T-helper 17 cell (primary cell): ENCODE measurements at places on chromosomes 1 and 21. TPM values are rescaled to one million over a fixed set of nuclear protein-coding genes. Genes with fewer than 3 reads are reported as not detected.

GRCh38 chr1:200161801-200162200, 134.3 kb downstream of the NR5A2 start:
- DNase-seq: no peak

- no peak for DNase-seq
Measured at GRCh38 chr1:185670187-185670627, 64.0 kb upstream of the HMCN1 start.

- DNase-seq: no peak
Measured at GRCh38 chr1:34973326-34973725, 11.8 kb downstream of the TMEM35B start.

DNA sequence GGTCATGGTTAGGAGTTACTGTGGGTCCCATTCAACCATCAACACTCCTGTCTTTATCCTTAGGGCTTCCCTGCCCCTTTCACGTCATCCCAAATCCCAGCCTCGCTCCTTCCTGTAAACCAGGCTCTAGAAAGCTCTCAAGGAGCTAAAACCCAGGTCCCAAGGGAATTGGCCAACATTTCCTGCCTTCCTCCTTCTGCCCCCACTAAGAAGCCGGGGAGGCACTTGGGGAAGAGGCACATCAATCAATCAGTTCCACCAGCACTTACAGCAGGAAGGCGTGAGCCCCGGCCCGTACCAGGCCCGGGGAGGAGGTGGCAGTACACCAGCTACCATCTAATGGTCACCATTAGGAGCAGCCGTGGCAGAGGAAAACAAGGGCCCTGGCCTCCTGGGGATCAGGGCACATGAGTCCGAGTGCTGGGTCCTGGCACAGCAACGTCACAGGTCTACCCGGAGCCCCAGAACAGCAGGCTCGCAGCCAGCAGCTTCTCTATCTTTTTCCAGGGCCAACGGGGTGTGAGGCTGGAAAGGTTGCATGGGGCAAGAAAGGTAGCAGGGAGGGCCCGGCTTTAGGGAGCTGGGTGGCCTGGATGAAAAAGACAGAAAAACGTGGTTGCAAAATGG, 108.6 kb downstream of the CASZ1 start:
- DNase-seq: no peak

DNA sequence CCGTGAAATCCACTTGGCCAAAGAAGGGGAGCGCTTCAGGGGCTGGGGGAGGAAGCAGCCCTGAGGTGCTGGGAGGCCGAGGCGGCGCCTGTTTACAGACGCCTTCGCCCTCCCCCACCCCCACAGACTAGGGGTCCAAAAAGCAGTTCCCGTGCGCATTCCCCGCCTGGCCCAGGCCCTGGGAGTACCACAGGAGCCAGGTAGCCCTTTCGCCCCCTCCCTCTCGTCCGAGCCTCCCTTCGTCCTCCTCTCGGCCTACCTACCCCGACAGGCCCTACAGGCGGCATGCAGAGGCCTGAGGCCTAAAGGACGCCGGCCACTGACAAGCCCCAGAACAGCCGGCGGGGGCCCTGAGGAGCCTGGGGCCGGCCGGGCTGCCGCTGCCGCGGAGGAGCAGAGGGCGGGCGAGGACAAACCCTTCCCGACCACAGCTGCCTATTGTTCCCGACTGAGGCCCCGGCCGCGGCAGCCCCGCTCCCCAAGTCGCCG, 522 bp downstream of the RC3H1 start:
- peak; percentile 23 for DNase-seq

DNA sequence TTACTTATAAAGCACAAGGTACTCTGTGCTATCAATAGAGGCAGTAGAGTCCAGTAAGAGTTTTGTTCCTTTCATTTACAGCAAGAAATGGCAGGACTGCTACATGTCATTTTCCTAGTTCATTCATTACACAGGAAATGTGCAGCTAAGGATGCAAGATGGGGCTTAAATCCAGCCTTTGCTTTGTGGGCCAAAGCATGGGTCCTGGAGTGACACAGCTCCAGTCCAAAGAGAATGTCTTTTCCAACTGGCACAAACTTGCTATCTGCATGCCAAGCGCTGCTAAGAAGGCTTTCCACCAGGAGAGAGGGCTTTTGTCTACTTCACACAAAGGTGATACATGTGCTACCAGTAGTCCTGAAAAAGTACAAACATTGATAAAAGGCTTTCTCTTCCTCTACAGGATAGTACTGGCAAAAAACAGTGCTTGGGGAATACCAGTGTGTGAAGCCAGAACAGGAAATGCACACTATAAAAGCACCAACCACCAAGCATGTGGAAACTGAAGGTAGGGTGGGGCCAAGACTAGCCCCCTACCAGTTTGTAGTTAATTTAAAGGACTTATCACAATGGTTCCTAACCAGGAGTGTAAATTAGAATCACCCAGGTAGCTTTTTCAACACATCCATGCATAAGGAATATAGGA, 68.7 kb downstream of the ARID4B start:
- DNase-seq: no peak

DNA sequence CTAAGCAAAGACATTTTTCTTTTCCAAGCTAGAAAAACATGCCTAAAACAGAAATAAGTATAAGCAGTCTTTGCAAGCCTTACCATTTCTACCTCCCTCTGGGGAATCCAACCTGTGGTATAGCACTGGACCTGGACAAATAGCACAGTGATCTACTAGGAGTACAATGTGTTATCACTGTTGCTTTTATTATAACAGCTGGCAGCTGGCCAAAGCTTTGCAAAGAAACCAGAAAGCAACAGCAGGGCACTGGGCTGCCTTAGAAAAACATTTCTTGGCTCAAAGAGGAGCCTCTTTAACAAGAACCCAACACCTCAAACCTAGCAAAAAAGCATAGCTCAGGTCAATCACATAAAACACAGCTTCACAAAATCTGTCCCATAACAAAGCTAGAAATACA, 294.5 kb upstream of the GREM2 start:
- no peak for DNase-seq

DNA sequence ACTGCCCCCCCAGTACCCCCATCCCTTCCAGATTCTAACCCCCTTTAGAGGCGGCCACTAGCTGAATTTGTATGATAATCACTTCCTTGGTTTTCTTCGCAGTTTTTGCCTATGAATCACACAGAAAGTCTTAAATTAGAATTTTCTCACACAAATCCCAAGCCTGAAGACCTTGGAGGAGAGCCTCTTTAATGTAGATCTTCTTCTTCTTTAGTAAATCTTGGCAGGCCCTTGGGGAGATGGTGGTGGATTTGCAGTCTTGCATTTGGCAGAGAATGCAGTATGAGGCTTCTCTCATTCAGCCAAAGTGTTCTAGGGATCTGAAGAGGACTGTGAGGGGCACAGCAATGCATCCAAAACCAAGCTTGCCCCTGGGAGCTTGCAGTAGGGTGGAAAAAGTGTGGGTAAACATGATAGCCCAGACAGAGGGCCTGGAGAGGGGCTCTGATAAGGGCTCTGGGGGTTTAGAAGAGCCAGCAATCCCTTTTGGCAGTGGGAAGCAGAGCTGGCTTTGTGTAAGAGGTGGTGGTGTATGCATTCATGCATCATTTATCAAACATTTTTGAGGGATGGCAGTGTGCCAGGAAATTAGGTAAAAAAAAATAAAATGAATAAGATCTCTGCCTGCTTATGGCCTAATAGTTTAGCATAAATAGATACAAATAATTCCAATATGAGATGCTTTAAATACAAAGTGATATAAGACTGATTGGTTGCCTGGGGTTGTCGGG, 7.7 kb upstream of the CDC42 start:
- DNase-seq: no peak

DNA sequence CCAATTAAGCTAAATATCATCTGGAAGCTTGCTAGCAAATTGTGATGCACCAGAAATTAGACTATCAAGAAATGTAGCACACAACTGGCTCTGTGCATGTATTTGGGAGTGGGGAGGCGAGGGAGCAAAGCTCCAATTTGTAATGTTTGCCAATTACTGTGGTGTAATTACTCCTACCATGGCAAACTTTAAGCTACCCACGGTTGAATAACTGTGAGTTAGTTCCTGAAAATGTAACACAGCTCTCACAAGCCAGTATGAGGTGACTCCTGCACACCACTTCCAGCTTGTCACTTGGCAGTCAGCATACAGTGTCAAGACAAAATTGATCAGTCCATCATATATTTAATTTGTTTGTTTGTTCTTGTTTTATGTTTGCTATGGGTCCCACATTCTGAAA, 141.2 kb downstream of the TM2D1 start:
- no peak for DNase-seq

DNA sequence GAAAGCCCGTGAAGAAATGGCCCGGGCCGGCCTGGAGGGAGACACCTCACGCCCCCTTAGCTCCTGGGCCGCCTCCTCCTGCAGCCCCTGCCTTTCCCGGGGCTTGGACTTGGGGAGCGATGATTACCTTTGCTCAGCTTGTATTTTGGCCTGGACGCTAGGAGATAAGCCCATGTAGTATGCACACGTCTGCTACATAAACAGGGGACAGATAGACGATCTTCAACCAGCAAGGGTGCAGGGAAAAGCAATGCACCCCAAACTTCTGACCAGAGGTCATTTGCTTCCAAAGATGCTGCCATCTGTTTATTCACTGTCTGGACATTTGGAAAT, 936 bp downstream of the TP73 start:
- DNase-seq: no peak

GRCh38 chr1:8297245-8297644, 20.7 kb upstream of the SLC45A1 start:
- no peak for DNase-seq

GRCh38 chr1:191913260-191913977, 244.8 kb upstream of the RGS18 start:
- DNase-seq: no peak

DNA sequence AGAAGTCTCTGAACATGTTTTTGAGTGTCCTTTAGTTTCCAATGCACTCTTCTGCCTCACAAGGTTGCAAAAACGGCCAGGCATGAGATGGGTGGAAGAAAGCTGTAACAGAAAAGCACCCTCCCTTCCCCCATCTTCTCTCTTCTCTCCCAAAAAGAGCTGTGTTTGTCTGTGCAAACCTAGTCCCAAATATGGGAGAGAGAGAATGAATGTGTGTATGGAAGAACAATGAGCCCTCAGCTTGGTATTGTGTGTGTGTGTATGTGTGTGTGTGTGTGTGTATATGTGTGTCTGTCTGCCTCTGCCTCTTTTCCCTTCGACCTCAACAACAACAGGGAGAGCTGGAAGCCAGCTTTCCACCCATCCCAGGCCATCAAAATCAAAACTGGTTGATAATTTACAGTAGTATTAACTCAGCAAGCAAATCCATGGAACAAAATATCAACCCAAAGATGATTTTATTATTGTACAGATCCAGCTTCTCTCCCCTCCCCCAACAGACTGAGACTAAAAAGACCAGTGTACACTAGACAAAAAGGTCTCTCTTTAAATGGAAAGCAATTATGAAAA, 1.8 kb downstream of the RERE start:
- DNase-seq: no peak

GRCh38 chr1:228809621-228810394, 74.5 kb downstream of the RHOU start:
- DNase-seq: no peak

DNA sequence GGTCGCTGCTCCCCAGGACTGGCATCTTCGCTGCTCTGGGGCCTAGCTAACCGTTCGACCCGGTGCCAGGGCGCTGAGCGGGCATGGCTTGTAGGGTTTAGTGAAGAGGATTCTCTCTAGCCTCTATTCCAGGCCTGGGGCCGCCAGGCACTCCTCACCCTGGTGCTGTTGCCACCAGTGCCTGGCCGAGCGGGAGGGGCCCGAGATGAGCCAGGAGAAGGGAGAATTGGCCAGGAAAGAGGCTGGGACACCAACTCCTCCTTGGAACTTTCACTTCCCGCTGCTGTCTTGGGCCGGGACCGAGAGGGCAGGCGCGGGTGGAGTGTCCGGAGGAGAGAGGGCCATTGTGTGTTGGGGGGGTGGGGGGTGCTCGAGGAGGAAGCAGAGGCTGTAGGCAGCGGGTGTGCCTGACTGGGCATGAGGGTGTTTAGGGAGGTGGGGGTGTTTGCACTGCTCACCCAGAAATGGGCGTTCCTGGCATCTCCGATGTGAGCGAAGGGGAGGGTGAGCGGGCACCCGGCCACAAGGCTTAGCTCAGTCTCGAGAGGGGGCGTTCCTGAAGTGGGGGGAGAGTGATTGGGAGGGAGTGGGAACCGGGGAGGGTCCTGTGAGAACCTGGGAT, 772 bp downstream of the ADAM15 start:
- peak; percentile 27 for DNase-seq

DNA sequence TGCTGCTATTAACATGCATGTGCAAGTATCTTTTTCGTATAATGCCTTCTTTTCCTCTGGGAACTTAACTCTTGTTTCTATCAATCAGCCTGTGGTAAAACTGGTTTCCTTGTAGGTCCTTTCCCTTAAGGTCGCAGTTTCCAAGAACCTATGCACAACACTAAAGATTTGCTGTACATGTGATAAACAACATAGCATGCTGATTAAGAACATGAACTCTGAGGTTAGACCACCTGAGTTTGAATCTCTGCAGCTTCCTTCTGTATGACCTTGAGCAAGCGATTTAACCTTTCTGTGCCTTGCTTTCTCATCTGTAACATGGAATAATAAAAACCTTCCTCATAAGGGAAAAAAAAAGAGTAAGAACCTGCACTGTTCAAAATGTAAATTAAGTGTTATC, 186.4 kb downstream of the RYR2 start:
- no peak for DNase-seq

- no peak for DNase-seq
Measured at GRCh38 chr1:89698020-89698560, 65.2 kb downstream of the LRRC8C start.

DNA sequence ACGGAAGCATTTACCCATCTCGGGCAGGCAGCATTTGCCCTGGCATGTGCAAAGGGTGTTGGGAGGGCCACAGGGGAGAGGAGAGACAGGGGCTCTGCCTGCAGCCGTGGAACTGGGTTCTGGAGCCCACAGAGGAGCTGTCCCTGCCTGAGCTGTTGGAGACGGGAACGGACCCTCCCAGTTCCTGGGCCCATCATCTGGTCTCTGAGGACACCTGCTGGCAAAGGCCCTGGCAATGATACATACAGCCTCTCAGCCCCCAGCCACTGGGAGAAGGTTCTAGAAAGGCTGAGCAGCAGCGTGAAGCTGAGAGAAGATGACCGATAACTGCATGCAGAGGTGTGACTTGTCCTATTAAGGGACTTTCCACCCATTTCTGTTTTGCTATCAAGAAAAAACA, 31.4 kb downstream of the FAAP20 start:
- DNase-seq: no peak

- DNase-seq: no peak
Measured at GRCh38 chr1:45999507-45999906, 132.9 kb downstream of the PIK3R3 start.

GRCh38 chr1:240496941-240497340, 115.0 kb downstream of the GREM2 start:
- no peak for DNase-seq

GJB5 gene
- total RNA-seq: not detected

OLIG2 gene
- total RNA-seq: not detected

LRRC3 gene
- total RNA-seq: 0.85 TPM

SELE gene
- not detected for total RNA-seq

BMP8B gene
- total RNA-seq: not detected

TSPEAR gene
- not detected for total RNA-seq

PRAMEF5 gene
- not detected for total RNA-seq

MNDA gene
- total RNA-seq: 0.99 TPM

DIPK1A gene
- total RNA-seq: 8.7 TPM

C1QA gene
- not detected for total RNA-seq

DMRTA2 gene
- not detected for total RNA-seq

CACNA1S gene
- total RNA-seq: not detected
